ENCODE measurements at places on chromosomes 16 and 17.

GRCh38 chr16:83520596-83520995 lies 287.2 kb upstream of the HSBP1 start:
- DNase-seq = no peak

GRCh38 chr17:75876190-75876937 lies 2.0 kb downstream of the TRIM47 start:
- DNase-seq = no peak

- DNase-seq = no peak
Measured at GRCh38 chr16:2056077-2056476, 8.3 kb downstream of the TSC2 start.

GRCh38 chr16:62060089-62060488 lies 23.9 kb upstream of the CDH8 start:
- no peak for DNase-seq

DNA sequence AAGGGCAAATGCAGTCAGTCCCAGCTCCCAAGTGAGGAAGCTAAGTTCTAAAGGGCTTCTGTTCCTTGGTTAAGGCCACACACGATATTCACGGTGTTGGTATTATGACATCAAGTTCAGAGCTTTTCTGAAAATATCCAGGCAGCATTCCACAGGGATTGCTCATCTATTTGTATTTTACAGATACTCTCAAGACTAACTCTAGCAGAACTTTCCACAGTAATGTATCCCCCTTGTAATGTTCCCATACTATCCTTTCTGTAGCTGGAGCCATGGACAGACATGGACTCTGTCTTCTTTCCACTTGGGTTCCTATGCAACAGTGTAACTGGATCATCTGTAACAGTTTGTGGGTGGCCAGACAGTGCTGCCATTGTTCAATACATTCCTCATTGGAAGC lies 13.5 kb downstream of the SDR42E1 start:
- DNase-seq = no peak

DNA sequence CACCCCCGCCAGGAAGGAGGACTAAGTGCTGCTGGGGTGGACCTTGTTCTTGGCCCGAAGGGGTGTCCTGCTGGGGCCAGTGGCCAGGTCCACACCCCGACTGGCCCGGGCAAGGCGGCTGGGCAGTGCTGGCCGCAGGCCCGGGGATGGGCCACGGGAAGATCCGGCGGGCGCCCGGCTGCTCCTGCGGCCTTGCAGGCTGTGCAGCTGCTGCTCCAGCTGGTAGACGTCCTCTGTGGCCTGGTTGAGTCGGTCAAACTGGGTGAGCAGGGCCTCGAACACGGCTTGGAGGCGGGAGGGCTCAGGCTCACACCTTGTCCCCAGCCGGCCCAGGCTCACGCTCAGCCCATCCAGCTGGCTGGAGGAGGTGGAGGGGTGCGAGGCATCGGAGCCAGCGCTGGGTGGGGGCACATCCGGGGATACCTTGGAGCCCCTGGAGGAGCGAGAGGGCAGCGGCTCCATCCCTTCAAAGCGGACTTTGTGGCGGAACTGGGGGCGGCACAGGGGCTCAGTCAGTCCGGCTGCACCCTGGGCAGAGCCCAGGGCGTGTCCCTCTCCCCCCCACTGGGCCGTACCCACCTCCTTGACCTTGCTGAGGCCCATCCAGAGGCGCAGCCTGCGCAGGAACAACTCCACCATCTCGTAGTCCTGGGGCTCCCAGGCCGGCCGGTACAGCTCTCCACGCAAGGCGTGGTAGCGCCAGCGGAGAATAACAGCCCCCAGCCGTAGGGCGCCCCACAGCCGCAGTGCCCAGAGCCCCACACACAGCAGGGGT lies 42.1 kb downstream of the TSC2 start:
- DNase-seq = no peak

DNA sequence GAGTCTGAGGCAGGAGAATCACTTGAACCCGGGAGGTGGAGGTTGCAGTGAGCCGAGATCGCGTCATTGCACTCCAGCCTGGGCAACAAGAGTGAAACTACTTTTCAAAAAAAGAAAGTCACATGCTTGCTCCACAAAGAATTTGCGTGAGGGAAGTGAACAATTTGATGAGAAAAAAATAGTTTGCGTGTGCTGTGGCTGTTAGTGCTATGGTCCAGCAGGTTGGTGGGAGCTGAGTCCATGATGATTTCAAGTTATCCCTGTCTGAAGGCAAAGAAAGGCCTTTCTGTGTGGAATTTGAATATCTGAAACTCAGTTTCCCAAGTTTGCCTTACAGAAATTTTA lies 21.0 kb downstream of the PRCD start:
- no peak for DNase-seq
